ENCODE measurements at places on chromosomes 2 and 18. TPM values are rescaled to one million over a fixed set of nuclear protein-coding genes. Genes with fewer than 3 reads are reported as not detected.

DNA sequence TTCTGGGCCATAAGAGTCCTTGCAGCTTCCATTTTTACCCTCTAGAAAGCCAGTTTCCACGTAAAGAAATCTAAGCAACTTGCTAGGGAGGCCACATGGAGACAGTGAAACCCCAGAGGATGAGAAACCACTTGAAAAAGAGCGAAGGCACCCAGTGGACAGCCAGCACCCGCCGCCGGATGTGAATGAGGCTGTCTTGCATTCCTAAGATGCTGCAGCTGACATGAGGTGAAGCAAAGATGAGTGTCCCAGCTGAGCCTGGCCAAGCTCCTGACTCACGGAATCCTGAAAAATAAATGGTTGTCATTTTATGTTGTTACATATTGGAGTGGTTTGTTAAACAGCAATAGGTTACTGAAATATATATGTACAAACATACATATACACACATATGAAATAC lies 65.9 kb upstream of the STPG4 start:
- H3K27me3 ChIP-seq = no peaks in the 10 kb centered on the region
- no peaks in the 10 kb centered on the region for H3K36me3 ChIP-seq
- no peak overlapping the region for H3K27ac ChIP-seq
- no peak overlapping the region for H3K4me3 ChIP-seq
- DNase-seq = no peak
- H3K4me1 ChIP-seq = peaks cover 15% of the 10 kb centered on the region

GRCh38 chr2:197986977-197987376 lies 182.6 kb downstream of the PLCL1 start:
- no peak overlapping the region for H3K27ac ChIP-seq
- H3K36me3 ChIP-seq = no peaks in the 10 kb centered on the region
- no peaks in the 10 kb centered on the region for H3K4me1 ChIP-seq
- no peak overlapping the region for H3K4me3 ChIP-seq
- no peaks in the 10 kb centered on the region for H3K27me3 ChIP-seq

The CYBRD1 gene
- 100 TPM for total RNA-seq

GRCh38 chr2:62038975-62039771 lies 133.7 kb downstream of the COMMD1 start:
- no peak for DNase-seq
- H3K4me1 ChIP-seq = peaks cover 4% of the 10 kb centered on the region
- no peaks in the 10 kb centered on the region for H3K27me3 ChIP-seq
- no peaks in the 10 kb centered on the region for H3K36me3 ChIP-seq

DNA sequence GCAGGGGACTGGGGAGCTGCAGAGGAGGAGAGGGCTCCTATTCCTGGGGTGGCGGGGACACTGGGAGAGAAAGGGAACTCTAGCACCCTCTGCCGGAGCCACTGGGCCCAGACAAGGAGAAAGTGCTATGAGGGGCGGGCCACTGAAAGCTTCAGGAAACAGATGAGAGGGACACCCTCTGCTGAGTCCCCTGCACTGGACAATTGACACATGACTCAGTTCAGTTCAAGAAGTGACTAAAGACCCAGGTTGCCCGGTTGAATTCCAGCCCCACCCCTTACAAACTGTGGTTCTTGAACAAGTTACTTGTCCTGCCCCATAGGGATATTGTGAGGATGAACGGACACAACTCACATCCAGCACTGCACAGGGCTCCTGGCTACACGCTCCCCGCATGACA lies 5.0 kb downstream of the RUFY4 start:
- H3K27ac ChIP-seq = no peak overlapping the region
- no peaks in the 10 kb centered on the region for H3K27me3 ChIP-seq
- H3K4me1 ChIP-seq = no peaks in the 10 kb centered on the region
- no peak overlapping the region for H3K4me3 ChIP-seq
- DNase-seq = peak; percentile 58
- no peaks in the 10 kb centered on the region for H3K36me3 ChIP-seq

The BOLL gene
- not detected for total RNA-seq

DNA sequence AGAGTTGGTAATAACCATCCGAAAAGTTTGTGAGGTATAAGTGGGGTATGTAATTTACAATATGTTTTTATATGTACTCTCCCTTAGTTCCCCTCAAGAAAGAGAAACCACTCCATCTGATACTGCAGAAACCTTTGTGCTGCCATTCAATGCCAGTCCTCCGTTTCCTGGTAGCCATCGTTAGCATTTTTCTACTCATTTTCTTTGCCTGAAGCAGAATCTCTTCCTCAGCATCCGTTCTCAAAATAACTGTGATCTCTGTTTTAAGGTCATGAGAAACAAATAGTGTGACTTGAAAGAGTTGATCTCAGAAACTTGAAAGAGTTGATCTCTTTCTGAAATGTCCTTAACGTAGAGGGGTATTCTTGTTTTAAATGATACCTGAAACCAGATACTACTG lies 996 bp downstream of the PTCD3 start:
- DNase-seq = no peak
- peak overlapping the region; percentile 93 for H3K4me3 ChIP-seq
- H3K4me1 ChIP-seq = no peaks in the 10 kb centered on the region
- H3K27ac ChIP-seq = peak overlapping the region; percentile 80
